ENCODE measurements at places on chromosomes 3 and 15.

DNA sequence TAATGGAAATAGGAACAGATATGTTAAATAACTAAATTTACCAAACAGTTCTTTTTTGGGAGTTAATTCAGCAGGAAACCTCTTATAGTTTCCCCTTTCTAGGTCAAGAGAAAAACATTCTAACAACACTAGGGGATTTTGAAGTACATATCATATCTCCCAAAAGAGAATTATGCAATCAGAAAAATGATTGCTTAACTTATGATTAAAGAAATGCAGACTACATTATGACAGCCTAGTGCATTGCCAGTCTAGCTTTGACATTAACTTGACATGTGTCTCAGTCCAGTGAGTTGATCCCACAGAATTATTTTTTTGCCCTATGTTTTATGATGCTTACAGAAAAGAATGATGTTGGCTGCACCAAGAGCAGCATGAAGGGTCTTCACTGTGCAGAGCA lies 31.7 kb upstream of the NPHP3 start:
- no peak for DNase-seq

DNA sequence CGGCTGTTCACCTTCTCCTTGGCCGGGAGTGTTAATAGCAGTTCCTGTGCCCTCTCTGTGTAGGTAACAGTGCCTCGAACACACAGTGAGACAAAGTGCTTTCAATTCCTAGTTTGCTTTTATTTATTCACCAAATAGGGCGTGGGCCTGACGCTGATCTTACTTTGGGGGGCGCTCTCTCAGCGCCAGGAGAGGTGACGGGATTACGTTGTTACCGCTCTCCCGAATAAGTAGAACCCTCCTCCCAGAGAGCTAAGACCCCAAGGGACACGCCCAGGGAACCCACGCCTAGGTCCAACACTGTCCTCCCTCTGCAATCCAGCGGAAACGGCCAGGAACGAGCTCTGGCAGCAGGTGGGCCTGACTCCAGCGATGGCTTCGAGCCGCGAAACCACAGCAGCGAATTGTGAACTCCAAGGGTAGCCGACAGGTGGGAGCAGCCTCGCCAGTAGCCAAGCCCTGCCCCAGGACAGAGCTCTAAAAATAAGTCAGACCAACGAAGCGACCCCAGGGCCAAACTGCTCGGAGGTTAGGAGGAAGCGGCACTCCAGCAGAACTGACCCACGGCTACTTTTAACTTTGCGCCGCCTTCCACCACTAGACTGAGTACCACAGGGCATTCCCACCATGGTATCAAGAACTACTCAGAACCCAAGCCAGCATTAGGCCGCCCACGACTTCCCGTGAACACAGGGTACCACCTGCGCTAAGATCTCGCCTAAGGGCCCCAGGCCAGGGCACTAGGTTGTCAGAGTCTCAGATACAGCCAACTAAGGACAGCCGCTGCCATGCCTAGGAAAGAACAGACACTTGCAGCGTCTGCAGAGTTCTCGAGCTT lies 1.6 kb upstream of the SIN3A start:
- DNase-seq: peak; percentile 53

DNA sequence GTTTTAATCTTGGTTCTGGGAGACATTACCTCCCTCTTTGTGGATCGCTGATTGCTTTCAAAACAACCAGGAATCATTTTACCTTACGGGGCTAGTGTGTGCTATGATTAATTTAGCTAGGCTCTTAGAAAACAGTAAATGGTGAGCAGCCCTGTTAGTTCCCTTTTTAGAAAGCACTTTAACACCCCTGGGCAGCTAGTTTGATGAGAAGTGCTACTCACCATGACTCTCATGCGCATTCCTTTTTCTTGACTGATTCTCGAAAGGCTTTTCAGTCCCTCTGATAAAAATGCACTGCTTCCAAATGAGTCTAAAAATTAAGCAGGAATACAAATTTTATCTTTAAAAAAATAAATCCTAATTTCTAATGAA lies 75.3 kb upstream of the LEKR1 start:
- DNase-seq: no peak

GRCh38 chr15:99249270-99249841 lies at the start of gene TTC23:
TTC23 (minus strand) TSS chr15:99249581; CDS start chr15:99228712, 20,869 bp downstream.
- peak; percentile 89 for DNase-seq

DNA sequence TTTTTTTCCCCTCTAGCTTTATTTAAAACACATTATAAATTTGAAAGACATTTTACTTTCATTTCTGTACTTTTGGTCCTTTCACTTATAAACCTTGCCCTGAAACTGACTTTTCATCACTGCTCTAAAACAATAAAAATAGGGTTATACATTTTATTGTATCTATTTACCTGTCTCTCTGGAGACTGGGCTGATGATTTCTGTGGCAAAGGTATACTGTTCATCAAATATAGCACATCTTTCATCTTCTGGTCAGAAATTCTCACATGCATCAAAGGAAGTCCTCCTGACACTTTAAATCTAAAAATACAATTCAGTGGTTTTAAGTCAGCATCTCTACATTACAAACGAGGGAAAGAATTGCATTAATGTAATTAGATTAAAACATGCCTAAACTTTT lies 86.1 kb downstream of the VPS13C start:
- no peak for DNase-seq

- no peak for DNase-seq
Observed at GRCh38 chr3:141411251-141411771, 43.0 kb downstream of the ZBTB38 start.
